ENCODE measurements at places on chromosomes 16 and 17. TPM values are rescaled to one million over a fixed set of nuclear protein-coding genes. Genes with fewer than 3 reads are reported as not detected.

Gene SPNS1
- total RNA-seq = 24.4 TPM

Gene ACSM3
- 11.0 TPM for total RNA-seq

- DNase-seq = no peak
These were observed 114.5 kb upstream of the C17orf78 start for GRCh38 chr17:37261286-37261685.

DNA sequence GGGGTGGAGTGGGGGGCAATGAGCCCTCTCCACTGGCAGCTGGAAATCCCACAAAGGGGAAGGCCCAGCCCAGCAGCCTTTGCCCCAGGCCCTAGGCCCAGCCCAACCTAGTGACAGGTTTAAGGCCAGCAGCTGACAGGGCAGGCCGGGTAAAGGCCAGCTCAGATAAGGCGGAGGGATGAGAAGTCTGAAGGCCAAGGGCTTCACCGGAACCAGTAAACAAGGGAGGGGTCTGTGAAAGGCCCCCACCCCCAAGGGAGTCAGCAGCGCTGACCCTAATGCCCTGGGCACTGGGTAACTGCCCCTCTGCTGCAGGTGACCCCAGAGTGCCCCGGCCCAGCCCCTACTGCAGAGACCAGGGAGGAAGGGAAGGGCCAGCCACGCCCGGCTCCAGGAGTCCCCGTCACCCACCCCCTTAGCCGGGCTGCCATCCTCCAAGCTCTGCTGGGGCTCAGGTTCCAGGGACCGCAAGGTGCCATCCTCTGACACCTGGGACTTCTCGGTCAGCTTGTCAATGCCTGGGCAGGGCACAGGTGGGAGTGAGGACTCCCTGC, 17.5 kb downstream of the OTOP3 start:
- DNase-seq = no peak

DNA sequence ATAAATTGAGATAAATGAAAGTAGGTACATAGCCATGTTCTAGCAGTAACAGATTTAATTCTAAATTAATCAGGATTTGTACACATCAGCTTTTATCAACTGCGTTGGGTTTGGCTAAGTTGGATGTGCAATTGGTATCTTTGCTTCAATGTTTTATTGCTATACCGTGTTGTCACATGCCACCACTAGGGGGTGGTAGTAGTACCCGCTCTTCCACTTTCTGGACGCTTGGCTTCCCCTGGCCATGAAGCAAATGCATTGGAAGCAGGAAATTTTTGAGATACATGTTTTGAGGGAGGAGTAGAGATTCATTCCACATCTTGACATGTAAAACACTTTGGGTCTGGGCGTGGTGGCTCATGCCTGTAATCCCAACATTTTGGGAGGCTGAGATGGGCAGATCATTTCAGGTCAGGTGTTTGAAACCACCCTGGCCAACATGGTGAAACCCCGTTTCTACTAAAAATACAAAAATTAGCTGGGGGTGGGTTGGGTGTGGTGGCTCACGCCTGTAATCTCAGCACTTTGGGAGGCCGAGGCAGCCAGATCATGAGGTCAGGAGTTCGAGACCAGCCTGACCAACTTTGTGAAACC, 58.6 kb downstream of the EMP2 start:
- DNase-seq = peak; percentile 4
